ENCODE measurements at places on chromosomes 5 and 9. TPM values are rescaled to one million over a fixed set of nuclear protein-coding genes. Genes with fewer than 3 reads are reported as not detected.

DNA sequence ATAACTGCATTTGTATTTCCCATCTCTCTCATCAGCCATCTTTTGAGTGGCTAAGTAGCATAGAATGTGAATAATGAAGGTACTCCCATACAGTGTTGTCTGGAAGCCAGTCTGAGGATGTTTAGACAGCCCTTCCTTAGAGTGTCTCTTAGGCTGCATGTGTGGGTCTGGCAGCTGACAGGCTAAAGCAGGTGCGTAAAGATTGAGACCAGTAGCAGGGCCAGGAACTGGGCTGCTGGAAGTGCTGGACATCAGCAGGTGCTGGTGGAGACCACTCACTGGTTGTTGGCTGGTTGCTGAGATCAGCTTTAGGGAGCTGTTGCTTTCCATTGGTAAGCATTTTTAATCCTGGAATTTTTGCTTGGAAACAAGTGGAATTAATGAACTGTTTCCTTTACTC lies 197.5 kb downstream of the PCSK5 start:
- H3K36me3 ChIP-seq = no peaks in the 10 kb centered on the region
- H3K27me3 ChIP-seq = no peaks in the 10 kb centered on the region
- no peak overlapping the region for H3K4me3 ChIP-seq
- no peak overlapping the region for H3K27ac ChIP-seq

- no peaks in the 10 kb centered on the region for H3K4me1 ChIP-seq
- peak overlapping the region; percentile 62 for H3K4me3 ChIP-seq
- DNase-seq = peak; percentile 89
- no peaks in the 10 kb centered on the region for H3K36me3 ChIP-seq
Measured at GRCh38 chr9:34701023-34701768, 8.7 kb downstream of the CCL21 start.

GRCh38 chr9:132538071-132538470 lies 44.3 kb upstream of the BARHL1 start:
- DNase-seq = no peak
- H3K36me3 ChIP-seq = no peaks in the 10 kb centered on the region
- H3K27ac ChIP-seq = no peak overlapping the region

DNA sequence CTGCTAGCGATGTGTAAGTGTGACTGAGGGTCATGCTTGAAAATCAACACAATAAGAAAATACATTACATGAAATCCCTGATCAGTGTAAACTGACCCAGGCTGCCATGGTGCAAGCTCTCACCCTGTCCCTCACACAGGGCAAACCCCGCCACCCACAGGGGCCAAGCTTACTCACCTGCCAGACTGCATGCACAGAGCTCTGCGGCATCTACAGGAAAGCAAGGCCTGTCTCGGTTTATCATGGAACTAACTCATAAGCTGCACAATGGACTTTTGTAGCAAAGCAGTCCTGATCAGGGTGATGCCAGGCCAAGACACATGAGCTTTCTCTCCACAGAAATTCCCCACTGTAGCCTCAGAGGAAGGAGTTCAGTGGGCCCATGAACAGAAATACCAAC lies 9.7 kb downstream of the IPPK start:
- no peak overlapping the region for H3K27ac ChIP-seq
- no peaks in the 10 kb centered on the region for H3K4me1 ChIP-seq
- H3K4me3 ChIP-seq = no peak overlapping the region
- H3K36me3 ChIP-seq = peaks cover 21% of the 10 kb centered on the region

- H3K36me3 ChIP-seq = no peaks in the 10 kb centered on the region
- no peaks in the 10 kb centered on the region for H3K4me1 ChIP-seq
- no peak for DNase-seq
- no peak overlapping the region for H3K27ac ChIP-seq
Measured at GRCh38 chr5:105931881-105932421, 1738.8 kb downstream of the EFNA5 start.

DNA sequence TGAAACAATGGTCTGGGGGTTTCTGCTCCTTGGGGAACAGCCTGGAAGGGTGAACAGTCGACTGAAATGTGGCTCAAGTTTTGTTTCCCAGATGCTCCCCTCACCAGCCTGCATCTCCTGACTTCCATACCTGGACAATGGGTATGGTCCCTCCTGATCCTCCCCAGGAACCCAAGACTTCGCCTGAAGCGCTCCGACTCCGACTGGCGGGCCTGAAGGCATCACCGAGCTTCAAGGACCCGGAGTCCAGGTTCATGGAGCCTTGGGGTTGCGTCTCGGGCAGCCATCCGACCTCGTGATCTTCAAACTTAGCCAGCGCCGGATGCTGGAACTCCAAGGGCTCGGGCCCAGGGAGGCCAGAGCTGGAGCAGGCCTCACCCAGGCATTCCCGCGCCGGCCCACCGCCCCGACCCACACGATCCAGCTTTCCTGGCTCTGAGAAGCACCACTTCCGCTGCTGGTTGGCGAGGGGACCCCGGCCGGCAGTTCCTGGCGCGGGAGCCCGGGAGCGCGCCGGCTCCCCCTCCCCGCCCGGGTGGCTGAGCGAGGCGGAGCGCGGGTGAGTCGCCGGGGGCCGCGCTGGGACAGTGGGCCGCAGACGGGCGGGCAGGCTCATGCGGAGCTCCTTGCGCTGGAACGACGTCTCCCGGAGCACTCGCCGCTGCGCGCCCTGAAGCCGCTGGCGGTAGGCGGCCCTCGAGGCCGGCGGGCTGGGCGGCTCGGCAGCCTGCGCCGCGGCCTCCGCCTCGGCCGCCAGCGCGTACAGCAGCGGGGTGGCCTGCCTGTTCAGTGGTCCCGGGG lies 5.2 kb downstream of the SHROOM1 start:
- H3K4me3 ChIP-seq = peak overlapping the region; percentile 10
- no peaks in the 10 kb centered on the region for H3K27me3 ChIP-seq
- no peak overlapping the region for H3K27ac ChIP-seq

- peaks cover 43% of the 10 kb centered on the region for H3K27me3 ChIP-seq
- no peak overlapping the region for H3K4me3 ChIP-seq
- no peak overlapping the region for H3K27ac ChIP-seq
- no peaks in the 10 kb centered on the region for H3K4me1 ChIP-seq
- no peak for DNase-seq
- no peaks in the 10 kb centered on the region for H3K36me3 ChIP-seq
Measured at GRCh38 chr5:135502836-135503520, 32.8 kb downstream of the NEUROG1 start.

- H3K4me1 ChIP-seq = peaks cover 13% of the 10 kb centered on the region
- H3K27me3 ChIP-seq = peaks cover 72% of the 10 kb centered on the region
- no peaks in the 10 kb centered on the region for H3K36me3 ChIP-seq
- no peak overlapping the region for H3K27ac ChIP-seq
Measured at GRCh38 chr9:122226758-122227574, 1.8 kb downstream of the LHX6 start.

GRCh38 chr9:114662081-114662989 lies 4.7 kb upstream of the TEX53 start:
- no peak overlapping the region for H3K4me3 ChIP-seq
- H3K27me3 ChIP-seq = no peaks in the 10 kb centered on the region
- no peak for DNase-seq
- no peaks in the 10 kb centered on the region for H3K4me1 ChIP-seq
- H3K27ac ChIP-seq = no peak overlapping the region

DNA sequence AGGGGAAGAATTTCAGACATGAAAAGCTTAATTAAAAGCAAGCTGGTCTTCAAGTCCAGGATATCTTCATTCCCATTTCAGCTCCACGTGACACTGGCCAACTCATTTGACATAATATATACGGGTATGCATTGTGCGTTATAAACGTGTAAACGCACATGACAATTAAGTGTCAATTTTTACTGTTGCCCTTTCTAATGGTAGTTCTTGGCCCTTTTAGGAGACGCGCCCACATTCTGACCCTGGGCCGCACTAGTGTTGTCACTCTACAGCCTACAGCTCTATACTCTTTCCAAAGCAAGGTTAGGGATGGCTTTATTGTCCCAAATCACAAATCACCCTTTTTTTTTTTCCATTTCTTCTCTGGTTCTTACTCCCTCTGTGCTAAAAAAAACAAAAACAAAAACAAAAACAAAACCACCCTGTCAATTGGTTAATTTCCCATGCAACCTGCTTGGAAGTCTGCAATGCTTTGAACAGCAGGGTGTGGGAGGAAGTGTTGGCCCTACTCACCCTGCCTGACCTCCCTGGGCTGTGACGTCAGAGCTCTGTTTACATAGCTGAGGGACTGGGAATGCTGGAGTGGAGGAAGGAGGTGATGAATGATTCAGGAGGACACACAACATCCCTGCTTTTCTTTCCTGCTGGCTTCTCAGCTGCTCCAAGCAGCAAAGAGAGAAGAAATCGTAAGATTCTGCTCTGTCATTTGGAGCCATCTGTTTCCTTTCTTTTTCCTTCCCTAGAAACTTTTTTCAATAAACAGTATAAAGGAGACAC lies 19.3 kb downstream of the RFK start:
- peak; percentile 72 for DNase-seq
- no peaks in the 10 kb centered on the region for H3K36me3 ChIP-seq
- H3K4me1 ChIP-seq = peaks cover 17% of the 10 kb centered on the region
- no peaks in the 10 kb centered on the region for H3K27me3 ChIP-seq

- H3K27ac ChIP-seq = no peak overlapping the region
- DNase-seq = no peak
- no peaks in the 10 kb centered on the region for H3K4me1 ChIP-seq
Measured at GRCh38 chr5:102946971-102947370, 173.0 kb downstream of the GIN1 start.

DNA sequence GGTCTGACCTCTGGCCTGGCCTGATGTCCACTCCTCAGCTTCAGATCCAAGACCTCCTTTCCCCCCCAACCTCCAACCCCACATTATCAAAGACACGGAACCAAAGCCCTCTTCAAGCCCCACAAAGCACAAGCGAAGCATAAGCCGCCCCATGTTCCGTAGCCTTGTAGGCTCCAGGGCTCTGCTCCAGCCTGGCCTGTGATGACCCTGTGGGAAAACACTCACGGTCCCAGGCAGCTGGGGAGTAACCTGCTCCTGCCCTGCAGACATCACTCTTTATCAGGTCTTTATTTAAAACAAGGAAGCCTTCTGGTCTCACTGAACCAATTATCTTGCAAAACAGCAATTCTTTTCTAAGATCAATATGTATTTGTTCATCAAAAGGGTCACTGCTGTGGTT lies 15.4 kb upstream of the WNK2 start:
- DNase-seq = no peak
- H3K4me3 ChIP-seq = no peak overlapping the region
- H3K27me3 ChIP-seq = no peaks in the 10 kb centered on the region
- peaks cover 3% of the 10 kb centered on the region for H3K4me1 ChIP-seq
- no peaks in the 10 kb centered on the region for H3K36me3 ChIP-seq

GRCh38 chr9:128675382-128675781 lies 13.6 kb upstream of the SET start:
- no peaks in the 10 kb centered on the region for H3K4me1 ChIP-seq
- no peak overlapping the region for H3K27ac ChIP-seq
- H3K4me3 ChIP-seq = no peak overlapping the region
- no peaks in the 10 kb centered on the region for H3K36me3 ChIP-seq
- DNase-seq = no peak
- H3K27me3 ChIP-seq = no peaks in the 10 kb centered on the region

DNA sequence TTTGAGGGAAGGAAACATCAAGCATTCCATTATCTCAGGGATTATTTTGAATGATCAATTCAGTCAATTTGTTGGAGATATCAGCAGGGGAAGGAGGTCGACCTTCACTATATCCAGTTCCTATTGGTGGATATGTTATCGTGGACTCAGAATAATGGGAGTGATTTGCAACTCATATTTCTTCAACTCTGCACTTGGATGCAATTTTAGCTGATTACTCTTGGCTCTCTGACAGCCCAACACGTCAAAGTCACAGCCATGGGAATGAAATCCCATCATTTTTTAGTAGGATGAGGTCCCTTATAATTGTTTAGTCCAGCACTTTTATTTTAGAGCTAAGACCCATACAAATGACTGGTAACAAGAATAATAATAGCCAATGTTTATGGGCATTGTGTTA lies 371.8 kb upstream of the RPS23 start:
- no peaks in the 10 kb centered on the region for H3K36me3 ChIP-seq
- no peak for DNase-seq
- no peaks in the 10 kb centered on the region for H3K27me3 ChIP-seq
- H3K27ac ChIP-seq = no peak overlapping the region
- H3K4me1 ChIP-seq = no peaks in the 10 kb centered on the region
- no peak overlapping the region for H3K4me3 ChIP-seq

- peaks cover 33% of the 10 kb centered on the region for H3K27me3 ChIP-seq
- H3K36me3 ChIP-seq = no peaks in the 10 kb centered on the region
- no peak overlapping the region for H3K4me3 ChIP-seq
- no peak for DNase-seq
Measured at GRCh38 chr5:173278172-173278571, 43.2 kb upstream of the NKX2-5 start.

- H3K36me3 ChIP-seq = peaks cover 68% of the 10 kb centered on the region
- no peaks in the 10 kb centered on the region for H3K27me3 ChIP-seq
- H3K4me1 ChIP-seq = no peaks in the 10 kb centered on the region
- no peak overlapping the region for H3K27ac ChIP-seq
- no peak overlapping the region for H3K4me3 ChIP-seq
Measured at GRCh38 chr5:79621056-79621455, 8.8 kb downstream of the TENT2 start.

GRCh38 chr9:121652021-121652837 lies 795 bp downstream of the DAB2IP start:
- H3K4me1 ChIP-seq = peaks cover 36% of the 10 kb centered on the region
- no peaks in the 10 kb centered on the region for H3K27me3 ChIP-seq
- H3K4me3 ChIP-seq = peak overlapping the region; percentile 58
- no peak for DNase-seq
- no peaks in the 10 kb centered on the region for H3K36me3 ChIP-seq
- H3K27ac ChIP-seq = peak overlapping the region; percentile 36

- H3K4me1 ChIP-seq = peaks cover 40% of the 10 kb centered on the region
- no peak for DNase-seq
- H3K27ac ChIP-seq = peak overlapping the region; percentile 67
- peak overlapping the region; percentile 31 for H3K4me3 ChIP-seq
- H3K27me3 ChIP-seq = no peaks in the 10 kb centered on the region
- no peaks in the 10 kb centered on the region for H3K36me3 ChIP-seq
Measured at GRCh38 chr5:76547242-76547890, 75.8 kb downstream of the F2RL2 start.

GRCh38 chr5:43993634-43994351 lies 390.8 kb downstream of the NNT start:
- DNase-seq = no peak
- no peak overlapping the region for H3K4me3 ChIP-seq
- H3K27me3 ChIP-seq = no peaks in the 10 kb centered on the region
- no peaks in the 10 kb centered on the region for H3K36me3 ChIP-seq
- peaks cover 6% of the 10 kb centered on the region for H3K4me1 ChIP-seq
- no peak overlapping the region for H3K27ac ChIP-seq

The MAST4 gene
- 52.6 TPM for total RNA-seq

The FST gene
- total RNA-seq = 4.2 TPM

The MRPS30 gene
- total RNA-seq = 37.8 TPM

The IFNA21 gene
- not detected for total RNA-seq

The OMD gene
- 6.5 TPM for total RNA-seq

The OTULINL gene
- 104 TPM for total RNA-seq

The HTR1A gene
- not detected for total RNA-seq

The POLR3G gene
- total RNA-seq = 0.93 TPM

The LRRC19 gene
- total RNA-seq = 0.64 TPM

The SHOC1 gene
- not detected for total RNA-seq

The UBTD2 gene
- 18.8 TPM for total RNA-seq

The PRUNE2 gene
- 7.4 TPM for total RNA-seq

The SURF6 gene
- 15.9 TPM for total RNA-seq

The TMEM215 gene
- total RNA-seq = not detected

The PCDHA2 gene
- 0.35 TPM for total RNA-seq

Data from upper lobe of right lung (tissue), 1 donor.